Right kidney (tissue), 9 donors: ENCODE measurements at places on chromosomes 4 and X.

DNA sequence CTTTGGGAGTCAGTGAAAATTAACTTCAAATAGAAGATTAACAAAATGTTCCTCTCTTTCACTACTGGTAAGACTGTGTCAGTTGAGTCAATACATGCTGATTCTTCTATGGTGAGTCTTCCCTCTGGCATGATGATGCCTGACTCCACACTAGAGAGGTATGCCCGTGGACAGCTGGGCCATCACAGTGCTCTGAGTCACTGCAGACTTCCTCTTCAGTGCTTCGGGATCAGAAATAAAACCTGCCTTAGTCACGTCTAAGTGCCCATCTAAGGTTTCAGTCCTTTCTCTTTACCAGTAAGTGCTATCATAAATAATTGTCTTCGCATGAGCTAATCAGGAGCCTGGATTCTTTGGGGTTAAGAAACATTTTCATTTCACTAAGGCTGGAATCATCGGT lies 1.6 kb upstream of the ASB5 start:
- no peak for DNase-seq

DNA sequence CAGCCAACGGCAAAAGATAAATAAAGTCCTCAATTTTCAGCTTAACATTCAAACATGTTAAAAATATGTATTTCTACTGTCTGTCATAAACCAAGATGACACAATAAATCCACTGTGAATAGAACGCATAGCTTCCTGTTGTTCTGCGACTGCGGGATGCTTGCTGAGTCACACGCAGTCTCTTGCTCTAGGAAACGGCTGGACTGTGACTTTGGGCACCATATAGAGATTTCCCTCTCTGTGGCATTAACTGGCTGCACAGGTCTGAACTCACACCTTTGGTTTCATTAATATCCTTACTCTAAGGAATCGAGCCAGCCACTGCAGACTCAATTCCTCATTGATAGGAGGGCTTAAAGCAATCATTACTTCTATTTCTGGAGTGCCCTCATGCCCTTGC lies 8.4 kb downstream of the BEND4 start:
- no peak for DNase-seq

GRCh38 chr4:140876615-140877364 lies 120.6 kb upstream of the TBC1D9 start:
- DNase-seq, result no peak

GRCh38 chr4:53068755-53069330 lies 206.7 kb downstream of the RASL11B start:
- no peak for DNase-seq

- DNase-seq, result no peak
These were observed 543.9 kb upstream of the MAGEB2 start for GRCh38 chrX:29671421-29671820.

DNA sequence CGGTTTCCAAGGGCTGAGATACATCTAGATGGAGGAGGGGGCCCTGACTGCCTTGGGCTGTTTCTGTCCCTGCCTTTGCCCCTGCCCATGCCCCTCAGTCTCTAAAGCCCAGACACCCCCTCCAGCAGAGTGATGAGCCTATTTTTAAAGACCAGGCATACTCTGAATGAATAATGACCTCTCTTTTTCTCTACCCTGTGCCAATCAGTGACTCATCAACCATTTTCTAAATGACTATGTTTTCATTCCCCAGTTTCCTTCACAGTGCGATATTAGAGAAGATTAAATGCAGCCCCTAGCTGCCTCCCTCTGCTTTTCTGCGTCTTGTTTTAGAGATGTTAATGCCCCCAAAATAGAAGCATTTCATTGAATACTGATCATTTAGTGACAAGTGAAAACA lies 15.5 kb upstream of the NHS start:
- no peak for DNase-seq
